ENCODE measurements at places on chromosomes 1 and 21.

GRCh38 chr1:83818916-83819315 is 180.0 kb downstream of the TTLL7 start:
- no peak for DNase-seq

- DNase-seq: no peak
These were observed 38.5 kb downstream of the B3GALT5 start for GRCh38 chr21:39651206-39651605.

DNA sequence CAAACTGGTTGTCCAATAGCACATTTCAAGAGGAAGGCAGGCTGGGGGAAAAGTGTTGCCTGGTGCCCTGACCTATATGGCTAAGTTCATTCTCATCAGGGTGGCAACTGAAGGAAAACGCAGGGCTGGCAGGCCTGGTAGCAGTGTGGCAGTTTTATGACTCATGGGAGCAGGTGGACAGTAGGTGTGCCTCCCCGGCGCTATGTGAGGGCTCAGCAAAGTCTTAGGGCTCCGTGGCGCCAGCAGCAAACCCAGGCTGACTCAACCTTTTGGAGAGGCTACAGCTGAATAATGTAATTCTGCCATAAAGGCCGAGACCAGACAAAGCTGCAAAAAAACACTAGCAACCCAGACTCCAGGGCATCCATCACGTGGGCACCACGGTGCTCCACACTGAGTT is 23.6 kb downstream of the GADD45A start:
- no peak for DNase-seq

DNA sequence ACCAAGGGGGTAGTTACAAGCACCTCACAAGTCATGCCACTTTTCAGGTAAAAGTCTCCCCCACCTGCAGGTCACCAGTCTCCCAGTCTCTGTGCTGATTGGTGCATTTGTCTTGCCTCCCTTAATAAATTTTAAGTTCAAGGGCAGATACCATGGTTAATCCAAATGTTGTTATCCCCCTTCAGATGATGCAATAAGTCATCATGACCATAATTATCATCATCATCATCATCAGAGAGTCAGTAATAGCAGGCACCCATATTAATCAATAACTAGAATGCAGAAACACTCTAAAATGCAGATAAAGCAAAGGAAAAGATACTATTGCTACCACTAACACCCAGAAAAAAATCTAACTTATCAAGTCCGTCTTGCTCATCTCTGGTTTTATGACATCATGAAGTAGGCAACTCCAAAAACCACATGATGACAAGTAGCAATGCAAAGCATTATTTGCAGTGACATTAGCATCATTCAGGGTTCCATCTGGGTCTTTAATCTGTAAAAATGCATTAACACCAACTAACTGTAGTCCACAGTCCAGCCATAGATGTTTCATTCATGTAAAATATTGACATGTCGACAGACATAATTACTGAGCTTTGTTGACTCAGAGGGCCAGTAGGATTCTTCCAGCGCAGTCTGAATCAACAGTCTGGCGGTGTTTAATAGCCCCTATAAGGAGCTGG is 492.0 kb upstream of the RUNX1 start:
- DNase-seq: no peak

- DNase-seq: no peak
These were observed 14.6 kb upstream of the OR2L5 start for GRCh38 chr1:247998811-247999210.

GRCh38 chr1:156852418-156852874 is 6.5 kb downstream of the INSRR start:
- DNase-seq: no peak

All from CD8-positive, alpha-beta T cell (primary cell).